ENCODE measurements at places on chromosomes 11 and 22.
A peak's percentile ranks its signal among the peaks of the same experiment; 100 is the strongest.

DNA sequence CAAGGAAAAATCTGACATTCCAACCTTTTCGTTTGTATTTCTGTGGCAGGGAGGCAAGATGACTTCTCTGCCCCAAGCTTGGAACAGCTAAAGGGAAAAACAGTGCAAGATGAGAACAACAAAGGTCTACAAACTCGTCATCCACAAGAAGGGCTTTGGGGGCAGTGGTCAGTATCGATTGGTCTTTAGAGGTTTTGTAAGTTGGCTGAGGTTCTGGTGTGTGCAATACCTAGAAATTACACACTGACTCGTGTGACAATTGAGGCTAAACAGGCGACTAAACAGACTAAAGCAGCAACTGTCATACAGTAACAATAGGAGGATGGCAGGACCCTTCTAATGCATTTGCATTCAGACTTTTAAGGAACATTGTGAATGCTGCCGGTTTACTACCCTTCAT is 994 bp downstream of the DEPDC5 start:
- no peak for DNase-seq

GRCh38 chr11:5534046-5534445 is 14.3 kb downstream of the OR52H1 start:
- DNase-seq, result no peak

DNA sequence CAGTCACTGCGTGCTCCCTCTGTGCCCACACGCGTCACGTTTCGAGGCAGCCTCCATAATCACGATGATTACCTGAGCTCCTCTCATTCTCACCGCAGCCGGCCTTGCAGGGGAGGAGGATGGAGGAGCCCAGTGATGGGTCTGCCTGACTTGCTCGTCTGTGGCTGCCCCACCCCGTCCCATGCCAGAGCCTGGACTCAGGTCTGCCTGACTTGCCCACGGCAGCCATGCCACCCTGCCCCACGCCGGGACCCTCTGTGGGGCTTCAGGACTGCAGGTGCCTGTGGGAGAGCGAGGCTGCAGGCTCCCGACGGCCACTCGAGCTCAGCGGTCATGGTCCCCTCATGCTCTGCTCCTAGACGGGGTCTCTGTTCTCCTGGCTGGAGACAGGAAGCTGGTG is 1025.1 kb downstream of the BRD1 start:
- DNase-seq, result no peak

DNA sequence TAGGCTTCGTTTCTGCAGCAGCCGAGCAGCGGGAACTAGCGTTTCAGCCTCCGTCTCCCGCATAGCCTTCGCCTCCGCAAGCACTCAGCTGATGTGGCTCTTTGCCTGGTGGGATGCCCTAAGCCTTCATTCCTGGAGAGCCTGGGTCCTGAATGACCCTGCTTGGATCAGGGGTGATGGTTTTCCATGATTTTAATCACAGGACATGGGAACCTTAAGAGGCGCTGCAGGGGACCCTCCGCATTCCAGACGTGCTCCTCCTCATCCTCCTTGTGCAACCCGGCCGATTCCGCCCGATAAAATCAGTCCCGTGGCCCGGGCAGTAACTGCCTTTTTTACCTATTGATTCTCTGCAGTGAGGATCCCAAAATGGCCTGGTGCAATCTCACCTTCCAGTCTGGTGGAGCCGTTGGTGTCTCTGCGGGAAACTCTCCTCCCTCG is 8.2 kb downstream of the C11orf21 start:
- DNase-seq, result no peak

GRCh38 chr11:100640646-100641045 is 46.4 kb upstream of the ARHGAP42 start:
- DNase-seq, result no peak

- no peak for DNase-seq
These were observed 24.4 kb downstream of the PI4KA start for GRCh38 chr22:20834206-20834605.

DNA sequence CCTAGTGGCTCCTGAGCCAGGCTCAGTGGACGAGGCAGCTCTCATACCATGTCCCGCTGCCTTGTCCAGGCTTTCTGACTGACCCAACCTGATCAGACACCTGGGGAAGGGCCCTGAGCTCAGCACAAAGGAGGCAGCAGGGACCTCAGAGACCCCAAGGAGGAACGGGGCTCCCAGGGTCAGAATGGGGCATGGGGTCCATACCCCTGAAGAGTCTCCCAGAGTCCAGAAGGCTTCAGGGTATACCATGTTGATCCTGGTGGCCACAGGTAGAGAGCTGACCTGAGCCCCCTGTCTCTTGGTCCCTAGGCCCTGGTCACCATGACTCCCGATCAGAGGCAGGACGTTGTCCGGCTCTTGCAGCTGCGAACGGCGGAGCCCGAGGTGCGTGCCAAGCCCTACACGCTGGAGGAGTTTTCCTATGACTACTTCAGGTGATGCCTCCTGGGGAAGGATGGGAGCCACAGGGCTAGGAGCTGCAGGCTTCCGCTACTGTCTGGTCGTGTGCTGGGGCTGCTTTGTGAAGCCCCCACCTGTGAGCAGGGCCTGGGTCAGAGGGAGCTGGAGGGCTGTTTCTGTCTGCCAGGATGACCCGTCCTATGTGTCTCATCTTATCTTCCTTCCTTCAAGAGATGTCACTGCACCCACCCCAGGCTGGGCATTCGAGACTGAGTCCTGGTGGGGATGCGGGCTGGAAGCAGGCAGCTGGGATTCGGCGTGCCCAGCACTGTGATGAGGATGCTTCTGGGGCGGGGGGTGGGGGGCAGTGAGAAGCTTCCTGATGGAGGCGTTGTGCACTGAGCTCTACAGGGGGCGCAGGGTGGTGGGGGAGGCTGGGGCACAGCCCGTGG is 74.2 kb downstream of the MYO7A start:
- DNase-seq, result no peak

DNA sequence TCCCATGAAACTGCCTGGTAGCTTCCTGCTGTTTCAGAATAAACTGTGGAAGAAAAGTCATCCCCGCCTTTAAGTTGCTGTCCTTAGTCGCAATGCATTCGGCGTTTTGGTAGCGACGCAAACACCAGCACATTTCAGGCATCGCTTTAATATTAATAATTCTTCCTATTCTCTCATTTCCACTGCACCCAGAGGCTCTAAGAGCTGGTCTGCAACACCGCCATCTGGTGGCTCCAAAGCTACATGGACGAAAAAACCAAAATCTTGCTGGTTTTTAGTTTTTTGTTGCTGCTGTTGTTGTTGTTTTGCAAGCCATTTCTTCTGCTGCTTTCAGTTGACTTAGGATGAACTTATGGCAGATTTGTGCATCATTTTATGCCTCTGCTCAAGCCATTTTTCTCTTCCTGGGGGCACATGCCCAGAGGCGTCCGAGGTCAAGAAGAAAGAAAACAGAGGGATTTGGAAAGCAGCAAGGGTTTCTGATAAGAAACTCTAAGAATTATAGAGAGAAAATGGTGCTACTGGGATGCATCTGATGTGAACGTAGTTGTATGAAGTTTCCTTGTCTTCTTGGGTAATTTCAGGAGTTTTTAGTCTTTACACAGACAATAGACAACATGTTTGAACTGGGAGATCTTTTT is 345.4 kb upstream of the KIRREL3 start:
- DNase-seq, result no peak

GRCh38 chr11:12101318-12101717 is 9.1 kb upstream of the MICAL2 start:
- DNase-seq, result no peak

GRCh38 chr22:44364751-44365130 is 52.0 kb upstream of the SHISAL1 start:
- DNase-seq, result no peak

DNA sequence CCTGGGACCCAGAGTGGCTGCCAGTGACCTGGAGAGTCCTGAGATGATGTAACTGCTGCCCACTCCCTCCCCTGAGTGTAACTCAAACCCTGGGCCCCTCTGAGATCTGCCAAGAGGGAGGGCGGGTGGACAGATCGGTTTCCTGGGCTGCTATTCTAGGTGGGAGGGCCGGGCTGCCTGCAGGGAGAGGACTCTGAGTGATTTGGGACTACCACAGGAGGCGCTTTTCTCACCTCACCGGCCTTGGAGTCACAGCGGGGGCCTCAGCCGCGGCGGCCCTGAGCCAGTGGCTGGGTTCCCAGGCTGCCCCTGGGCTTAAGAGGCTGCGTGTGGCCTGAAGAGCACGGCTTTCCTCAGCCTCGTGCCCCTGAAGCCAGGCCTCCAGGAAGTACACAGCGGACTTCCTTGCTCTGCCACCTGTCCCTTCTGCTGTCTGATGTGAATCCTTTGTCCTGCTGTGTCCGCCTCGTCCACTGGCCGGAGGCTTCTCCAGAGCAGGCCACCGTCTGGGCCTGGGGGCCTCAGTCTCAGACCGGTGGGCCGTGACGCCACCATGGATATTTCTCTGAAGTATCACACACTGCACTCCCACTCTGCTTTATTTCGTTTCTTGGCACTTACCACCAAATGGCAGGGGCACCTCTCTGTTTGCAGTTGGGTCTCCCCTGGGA is 11.5 kb downstream of the RELT start:
- no peak for DNase-seq

- DNase-seq, result no peak
These were observed 65.5 kb upstream of the THY1 start for GRCh38 chr11:119488256-119488995.

DNA sequence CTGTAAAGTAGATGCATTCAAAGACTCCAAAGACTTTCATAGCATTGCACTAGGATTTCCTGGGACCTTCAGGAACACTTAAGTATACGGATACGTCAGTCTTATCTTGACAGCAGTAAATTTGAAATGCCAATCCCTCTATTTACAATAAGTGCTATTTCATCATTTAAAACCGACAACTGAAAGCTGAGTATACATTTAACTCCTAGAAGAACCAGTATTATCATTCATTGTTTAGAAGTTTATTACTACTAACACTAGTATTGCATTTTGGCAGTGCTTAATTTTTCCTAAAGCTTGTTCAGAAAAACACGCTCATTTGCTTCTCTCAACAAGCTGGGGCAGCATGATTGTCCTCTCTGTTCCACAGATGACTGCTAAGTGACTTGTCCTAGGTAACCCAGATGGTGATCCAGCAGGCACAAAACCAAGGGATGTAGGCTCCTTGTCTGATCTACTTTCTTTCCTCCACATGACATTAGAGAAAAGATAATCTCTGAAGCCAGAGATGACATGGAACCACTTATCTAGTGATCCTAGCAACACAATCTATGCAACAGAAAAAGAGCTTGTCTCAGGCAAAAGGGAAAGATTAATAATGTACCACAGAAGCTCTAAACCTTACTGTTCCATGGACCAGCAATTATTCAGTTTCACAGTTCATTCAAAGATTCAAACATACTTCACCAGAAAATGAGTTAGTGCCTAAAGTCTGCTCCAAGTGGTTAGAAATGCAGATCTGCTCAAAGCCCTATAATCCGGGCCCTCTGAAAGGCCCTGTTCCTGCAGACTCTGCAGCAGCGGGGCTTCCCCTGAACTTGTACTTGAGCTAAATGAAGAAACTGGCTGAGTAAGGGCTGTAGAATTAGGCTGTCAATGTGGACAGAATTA is 5.2 kb downstream of the MAML2 start:
- no peak for DNase-seq

DNA sequence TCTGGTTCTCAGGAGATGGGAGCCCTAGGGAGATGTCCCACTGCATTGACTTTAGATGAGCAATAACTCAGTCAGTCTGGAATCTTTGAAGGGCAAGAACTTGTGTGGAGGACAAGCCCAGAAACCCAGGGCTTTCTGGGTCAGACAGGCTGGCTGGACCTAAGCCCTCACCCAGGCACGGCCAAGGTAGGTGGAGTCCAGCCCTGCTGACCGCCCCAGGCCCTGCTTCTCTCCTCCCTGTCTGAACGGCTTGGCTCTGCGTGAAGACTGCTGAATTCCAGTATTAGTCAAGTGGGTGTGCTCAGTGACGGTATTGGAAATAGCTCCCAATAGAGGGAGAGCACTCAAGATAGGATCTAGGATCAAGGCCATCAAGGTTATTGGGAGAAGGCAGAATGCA is 6.1 kb downstream of the CXCR5 start:
- DNase-seq, result no peak

DNA sequence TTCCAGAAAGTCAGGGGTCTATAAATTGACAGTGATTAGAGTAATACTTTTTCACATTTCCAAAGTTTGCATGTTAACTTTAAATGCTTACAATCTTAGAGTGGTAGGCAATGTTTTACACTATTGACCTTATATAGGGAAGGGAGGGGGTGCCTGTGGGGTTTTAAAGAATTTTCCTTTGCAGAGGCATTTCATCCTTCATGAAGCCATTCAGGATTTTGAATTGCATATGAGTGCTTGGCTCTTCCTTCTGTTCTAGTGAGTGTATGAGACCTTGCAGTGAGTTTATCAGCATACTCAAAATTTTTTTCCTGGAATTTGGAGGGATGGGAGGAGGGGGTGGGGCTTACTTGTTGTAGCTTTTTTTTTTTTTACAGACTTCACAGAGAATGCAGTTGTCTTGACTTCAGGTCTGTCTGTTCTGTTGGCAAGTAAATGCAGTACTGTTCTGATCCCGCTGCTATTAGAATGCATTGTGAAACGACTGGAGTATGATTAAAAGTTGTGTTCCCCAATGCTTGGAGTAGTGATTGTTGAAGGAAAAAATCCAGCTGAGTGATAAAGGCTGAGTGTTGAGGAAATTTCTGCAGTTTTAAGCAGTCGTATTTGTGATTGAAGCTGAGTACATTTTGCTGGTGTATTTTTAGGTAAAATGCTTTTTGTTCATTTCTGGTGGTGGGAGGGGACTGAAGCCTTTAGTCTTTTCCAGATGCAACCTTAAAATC is 5.3 kb downstream of the MALAT1 start:
- peak; percentile 56 for DNase-seq

DNA sequence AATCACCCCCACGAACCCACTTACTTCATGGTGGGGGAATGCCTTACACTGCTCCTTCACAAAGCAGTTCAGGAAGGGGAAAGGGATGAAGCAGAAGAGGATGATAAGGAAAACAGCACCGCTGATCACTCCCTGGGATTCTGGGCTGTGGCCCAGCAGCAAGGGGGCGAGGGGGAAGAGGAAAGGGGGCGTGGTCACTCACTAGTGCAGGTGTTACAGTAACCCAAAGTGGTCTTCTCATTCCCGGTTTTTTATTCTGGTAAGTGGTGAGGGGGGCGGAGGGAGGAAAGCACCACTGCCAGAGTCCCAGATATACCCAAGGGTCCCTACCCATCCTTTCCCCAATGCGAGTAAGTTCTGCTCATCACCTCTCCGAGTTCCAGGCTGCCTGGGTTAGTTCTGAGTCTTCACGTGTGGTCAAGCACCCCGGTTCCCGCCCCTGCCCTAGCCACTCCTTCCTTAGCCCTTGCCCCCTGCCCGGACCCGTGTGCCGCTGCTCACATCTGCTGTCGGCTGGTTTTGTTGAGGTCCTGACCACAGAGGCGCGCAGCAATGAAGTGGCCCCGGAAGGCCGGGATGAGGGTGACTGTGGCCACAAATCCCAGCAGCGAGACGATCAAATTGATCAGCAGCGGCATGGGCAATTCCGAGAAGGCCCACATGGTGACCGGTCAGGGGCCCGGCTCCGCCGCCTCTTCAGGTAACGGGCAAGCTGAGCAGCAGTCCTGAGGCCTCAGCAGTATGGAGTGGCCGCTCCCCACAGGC is 477 bp downstream of the DPAGT1 start:
- no peak for DNase-seq

- no peak for DNase-seq
These were observed 20.3 kb downstream of the FAM118B start for GRCh38 chr11:126231725-126232459.

GRCh38 chr11:113240389-113240788 is 74.0 kb upstream of the TTC12 start:
- DNase-seq, result no peak

- DNase-seq, result no peak
These were observed at the start of gene DNAJC4 for GRCh38 chr11:64230171-64230984. Gene DNAJC4, plus strand, starts transcription at chr11:64230548. Its CDS starts 307 bp downstream, at chr11:64230855.
